Skeletal muscle cell (primary cell): ENCODE measurements at places on chromosomes 16 and 17.

GRCh38 chr17:21532763-21533385 lies 156.7 kb downstream of the KCNJ12 start:
- DNase-seq: no peak

DNA sequence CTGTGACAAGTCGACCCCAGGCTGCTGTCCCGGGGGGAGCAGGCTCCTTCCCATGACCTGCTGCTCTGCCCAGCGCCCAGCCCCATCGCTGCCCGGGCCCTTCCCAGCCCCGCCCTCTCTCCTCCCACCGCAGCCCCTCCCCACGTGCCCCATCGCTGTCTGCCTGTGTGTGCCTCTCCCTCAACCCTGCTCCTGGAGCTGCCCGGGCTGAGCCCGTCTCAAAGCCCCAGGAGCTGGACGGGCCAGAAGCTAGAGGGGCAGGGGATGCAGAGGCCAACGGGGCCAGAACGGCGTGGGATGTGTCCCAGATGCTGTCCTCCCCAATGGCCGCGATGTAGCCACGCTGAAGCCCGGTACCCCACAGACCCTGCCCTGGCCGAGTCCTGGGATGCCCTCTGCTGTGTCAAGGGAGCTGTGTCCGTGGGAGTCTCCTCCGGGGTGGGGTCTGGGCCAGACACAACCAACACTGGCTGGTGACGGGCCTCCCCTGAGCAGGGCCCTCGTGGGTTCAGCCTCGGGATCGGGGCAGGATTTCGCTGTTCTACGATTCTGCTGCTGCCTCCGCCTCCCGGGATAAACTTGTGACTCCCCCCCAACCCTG lies 118.2 kb upstream of the ZNF750 start:
- DNase-seq: no peak

DNA sequence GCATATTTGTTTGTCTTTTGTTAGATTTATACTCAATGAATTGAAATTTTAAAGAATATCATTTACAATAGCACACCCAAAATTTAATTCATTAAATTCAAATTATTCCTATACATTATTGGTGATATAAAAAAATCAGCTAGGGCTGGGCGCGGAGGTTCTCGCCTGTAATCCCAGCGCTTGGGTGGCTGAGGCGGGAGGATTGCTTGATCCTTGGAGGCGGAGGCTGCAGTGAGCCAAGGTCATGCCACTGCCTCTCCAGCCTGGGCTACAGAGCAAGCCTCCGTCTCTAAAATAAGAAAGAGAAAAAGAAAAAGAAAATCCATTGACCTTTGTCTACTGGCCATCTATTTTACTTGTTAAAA lies 4.5 kb upstream of the PRDM7 start:
- no peak for DNase-seq

DNA sequence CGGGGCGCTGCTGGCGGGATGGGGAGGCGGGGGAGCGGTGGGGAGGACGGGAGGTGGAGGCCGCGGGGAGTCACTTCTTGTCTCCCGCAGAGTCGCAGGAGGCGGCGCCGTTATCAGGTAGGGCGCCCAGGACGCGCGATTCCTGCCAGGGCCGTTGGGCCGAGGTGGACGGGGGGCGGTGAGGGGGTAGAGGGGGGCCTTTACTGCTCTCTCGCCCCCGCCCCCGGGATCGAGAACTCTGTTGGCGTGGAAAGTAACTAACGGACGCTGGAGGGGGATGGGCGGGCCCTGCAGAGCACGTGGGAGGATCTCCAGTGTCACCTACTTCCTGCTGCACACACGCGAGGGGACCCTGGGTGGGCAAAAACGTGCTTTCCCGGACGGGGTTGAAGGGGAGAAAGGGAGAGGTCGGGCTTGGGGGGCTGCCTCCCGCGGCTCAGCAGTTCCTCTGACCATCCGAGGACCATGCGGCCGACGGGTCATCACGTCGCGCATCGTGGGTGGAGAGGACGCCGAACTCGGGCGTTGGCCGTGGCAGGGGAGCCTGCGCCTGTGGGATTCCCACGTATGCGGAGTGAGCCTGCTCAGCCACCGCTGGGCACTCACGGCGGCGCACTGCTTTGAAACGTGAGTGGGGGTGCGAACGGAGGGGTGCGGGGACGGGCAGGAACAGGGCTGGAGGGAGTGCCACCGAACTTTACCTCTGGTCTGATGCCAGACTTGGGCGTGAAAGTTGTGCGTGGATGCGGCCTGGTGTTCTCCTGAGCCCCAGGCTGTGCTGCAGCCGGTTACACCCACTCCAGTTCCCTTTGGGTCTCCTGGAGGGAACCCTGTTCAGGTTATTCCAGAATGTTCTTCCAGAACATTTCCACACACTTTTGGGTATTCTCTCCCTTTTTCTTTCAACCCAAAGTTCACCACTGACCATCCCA lies 569 bp downstream of the PRSS21 start:
- no peak for DNase-seq

DNA sequence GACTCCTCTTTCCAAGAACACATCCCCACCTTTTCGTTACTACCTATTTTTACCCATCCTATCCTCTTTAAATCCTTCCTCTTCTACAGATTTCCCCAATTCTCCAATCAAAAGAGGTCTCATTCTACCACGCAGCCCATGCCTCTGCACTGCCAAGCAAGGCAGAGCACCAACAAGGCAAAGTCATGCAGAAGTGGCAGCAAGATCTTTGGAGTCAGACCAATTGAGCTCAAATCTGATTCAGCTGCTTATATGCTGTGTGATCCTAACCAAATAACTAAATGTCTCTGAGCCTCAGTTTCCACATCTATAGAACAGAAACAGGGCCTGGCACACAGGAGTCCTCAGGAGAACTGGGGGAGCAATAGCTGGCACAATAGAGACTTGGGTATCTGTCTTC lies 41.0 kb downstream of the TOM1L2 start:
- no peak for DNase-seq

GRCh38 chr16:23694644-23695373 lies 16.1 kb downstream of the PLK1 start:
- DNase-seq: no peak

DNA sequence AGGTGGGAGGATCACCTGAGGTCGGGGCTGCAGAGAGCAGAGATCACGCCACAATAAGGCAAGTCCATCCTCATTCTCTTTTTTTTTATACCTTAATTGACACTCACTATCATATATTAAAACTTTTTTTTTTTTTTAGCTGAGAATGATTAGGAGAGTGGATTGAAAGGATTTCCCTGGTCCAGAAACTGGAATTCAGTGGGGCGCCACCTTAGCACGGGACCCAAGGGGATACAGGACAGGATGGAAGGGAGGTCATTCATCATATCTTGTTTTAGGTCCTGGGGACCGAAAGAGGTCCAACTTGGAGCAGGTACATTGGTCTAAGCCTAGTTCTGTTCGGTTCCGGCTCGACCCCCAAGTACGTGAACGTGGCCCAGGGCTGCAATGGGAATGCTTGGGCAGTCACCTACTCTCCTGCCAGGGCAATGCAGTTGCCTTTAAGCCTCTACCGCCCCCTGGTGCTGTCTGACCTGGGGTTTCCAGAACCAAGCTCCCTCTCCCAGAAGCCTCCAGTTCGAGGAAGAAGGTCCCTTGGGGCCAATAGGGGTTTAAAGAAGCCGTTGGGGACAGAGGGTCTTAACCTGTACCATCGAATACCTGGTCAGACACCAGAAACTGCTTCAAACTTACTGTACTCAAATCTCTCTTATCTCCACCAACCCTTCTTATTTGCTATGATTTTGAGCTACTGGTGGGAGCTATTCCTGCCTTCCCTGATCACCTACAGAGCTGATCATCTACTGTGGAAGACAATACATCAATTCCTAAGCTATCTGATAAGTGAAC lies 19.9 kb upstream of the GPATCH8 start:
- no peak for DNase-seq

GRCh38 chr17:73956595-73957465 lies 246.6 kb upstream of the RPL38 start:
- DNase-seq: no peak

DNA sequence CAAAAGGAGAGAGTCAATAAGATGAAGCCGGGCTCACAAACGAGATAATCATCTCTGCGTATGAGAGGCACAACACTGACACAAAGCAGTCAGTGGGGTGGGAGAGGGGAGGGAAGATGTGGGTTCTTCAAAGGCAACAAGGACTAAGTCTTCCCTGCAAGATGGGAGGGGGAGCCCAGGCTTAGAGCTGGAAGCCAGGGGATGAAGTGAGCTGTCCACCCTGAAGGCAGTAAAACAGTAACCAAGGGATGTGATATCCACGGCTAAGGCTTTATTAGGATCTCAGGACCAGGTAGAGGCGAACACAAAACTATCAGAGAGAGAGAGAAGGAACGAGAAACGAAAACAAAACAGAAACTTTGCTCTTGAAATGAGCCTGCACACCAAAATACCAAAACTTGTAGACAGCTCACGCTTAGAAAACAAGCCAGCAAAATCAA lies 115.9 kb downstream of the DYNLRB2 start:
- no peak for DNase-seq

GRCh38 chr17:78395155-78395554 lies 16.7 kb downstream of the PGS1 start:
- no peak for DNase-seq

DNA sequence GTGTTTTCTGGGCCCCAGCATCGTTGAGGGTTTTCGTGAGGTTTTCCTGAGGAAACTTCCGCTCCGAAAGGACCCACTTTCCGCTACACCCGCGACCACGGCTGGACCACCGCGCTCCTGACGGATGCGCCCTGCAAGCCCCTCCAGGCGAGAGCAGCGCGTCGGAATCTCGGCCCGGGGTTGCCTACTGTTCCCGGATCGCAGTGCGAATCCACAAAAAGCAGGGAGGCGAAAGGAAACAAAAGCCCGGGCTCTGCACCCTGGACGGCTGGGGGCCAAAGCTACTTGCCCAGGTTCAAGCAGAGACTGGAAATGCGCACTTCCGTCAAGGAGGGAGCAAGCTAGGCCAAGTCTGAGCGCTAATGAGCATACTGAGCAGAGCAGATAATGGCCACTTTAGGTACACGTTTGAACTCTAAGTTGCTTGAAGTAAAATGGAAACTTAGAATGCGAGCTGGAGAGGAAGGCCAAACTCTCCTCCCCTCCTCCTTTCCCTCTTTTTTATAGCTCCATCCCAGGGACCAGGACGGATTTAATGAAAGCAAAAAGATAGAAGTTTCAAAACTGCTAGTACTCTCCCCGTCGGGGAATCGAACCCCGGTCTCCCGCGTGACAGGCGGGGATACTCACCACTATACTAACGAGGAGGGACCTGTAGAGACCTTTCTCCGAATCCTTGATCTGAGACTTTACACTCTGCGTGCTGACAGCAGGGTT lies 11.4 kb upstream of the AURKB start:
- peak; percentile 62 for DNase-seq
